Endothelial cell (in vitro differentiated cells): ENCODE measurements at places on chromosomes 11 and 22. TPM values are rescaled to one million over a fixed set of nuclear protein-coding genes. Genes with fewer than 3 reads are reported as not detected.

GRCh38 chr11:41403458-41403857, 56.0 kb downstream of the LRRC4C start:
- no peak for DNase-seq

- no peak for DNase-seq
Observed at GRCh38 chr11:472272-472671, 22.2 kb downstream of the PTDSS2 start.

DNA sequence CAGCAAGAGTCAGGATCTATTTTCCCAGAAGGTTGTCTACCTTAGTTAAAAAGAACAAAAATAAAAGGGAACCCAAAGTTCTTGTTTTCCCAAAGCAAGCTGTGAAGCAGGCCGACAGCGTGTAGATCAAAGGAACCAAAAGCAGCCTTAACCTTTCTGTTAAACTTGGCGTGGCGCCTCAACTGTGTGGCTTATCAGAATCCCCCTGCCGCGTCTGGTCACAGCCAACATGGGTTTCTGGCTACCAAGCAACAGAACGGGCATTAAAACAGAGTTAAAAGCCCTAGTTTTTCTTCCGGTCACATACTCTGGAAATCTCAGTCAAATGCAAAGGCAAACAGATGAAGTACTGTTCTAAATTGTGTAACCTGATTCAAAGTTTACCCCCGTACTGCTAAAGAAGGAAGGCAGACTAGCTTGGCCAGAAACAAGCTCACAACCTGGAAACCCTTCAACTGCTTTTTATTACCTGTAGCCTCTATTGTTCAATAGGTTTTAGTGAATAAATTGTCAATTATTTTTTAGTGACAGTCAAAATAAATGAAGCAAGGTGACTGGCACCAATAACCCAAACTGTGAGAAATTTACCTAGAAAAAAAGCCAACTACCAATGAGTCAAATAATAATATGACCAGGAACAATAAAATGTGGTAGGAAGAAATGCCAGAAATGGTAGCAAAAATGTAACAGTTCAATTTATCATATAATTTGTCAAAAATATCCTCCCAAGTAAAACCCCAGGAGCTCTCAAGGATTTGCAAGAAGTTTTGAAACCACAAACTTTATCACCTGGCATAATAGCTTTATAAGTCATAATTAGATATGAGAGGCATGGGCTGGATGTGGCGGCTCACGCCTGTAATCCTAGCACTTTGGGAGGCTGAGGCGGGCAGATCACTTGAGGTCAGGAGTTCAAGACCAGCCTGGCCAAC, 21.4 kb downstream of the CHKA start:
- DNase-seq = no peak

- DNase-seq = no peak
Observed at GRCh38 chr11:81203876-81204275, 1529.8 kb downstream of the FAM181B start.

GRCh38 chr11:62298975-62299374, at the start of gene SCGB1D4:
SCGB1D4 (minus strand) TSS chr11:62299075; CDS start chr11:62299010, 65 bp downstream.
- DNase-seq = no peak

- no peak for DNase-seq
Observed at GRCh38 chr11:9301720-9302119, 12.7 kb downstream of the TMEM41B start.

- no peak for DNase-seq
Observed at GRCh38 chr11:47369676-47370075, 8.7 kb downstream of the SPI1 start.

DNA sequence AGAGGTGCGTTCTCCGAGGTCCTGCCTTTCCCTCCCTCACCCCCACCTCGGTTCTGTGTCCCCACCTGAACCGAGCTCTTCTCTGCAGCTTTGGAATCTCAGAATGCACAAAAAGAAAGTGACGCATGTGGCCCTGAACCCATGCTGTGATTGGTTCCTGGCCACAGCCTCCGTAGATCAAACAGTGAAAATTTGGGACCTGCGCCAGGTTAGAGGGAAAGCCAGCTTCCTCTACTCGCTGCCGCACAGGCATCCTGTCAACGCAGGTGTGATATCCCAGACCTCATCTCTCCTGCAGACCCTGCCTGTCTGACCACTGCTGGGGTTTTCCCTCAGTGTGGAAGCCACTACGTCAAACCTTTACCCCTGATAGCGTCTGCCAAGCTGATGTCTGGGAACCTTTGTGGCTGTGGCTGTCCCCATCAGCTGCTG, 13.9 kb downstream of the ACP2 start:
- DNase-seq = no peak

GRCh38 chr22:38455530-38456271, 702 bp upstream of the KCNJ4 start:
- peak; percentile 55 for DNase-seq

DNA sequence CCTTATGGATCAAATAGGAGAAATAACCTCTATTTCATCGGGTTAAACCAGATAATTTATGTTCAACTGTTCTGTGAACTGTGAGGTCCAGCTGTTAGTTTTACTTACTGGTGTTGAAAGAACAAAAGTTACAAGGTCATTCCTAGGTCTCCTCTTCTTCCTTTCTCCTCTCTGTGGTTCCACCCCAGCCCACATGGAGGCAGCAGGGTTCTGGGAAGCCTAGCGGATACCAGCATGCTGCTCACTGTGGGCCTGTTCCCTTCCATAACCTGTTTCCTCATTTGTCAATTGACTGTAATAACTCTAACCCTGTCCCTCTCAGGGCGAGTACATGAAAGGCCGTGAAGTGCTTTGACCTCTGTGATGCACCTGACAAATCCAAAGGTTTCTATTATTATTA, 27.8 kb downstream of the RELT start:
- DNase-seq = peak; percentile 72

DNA sequence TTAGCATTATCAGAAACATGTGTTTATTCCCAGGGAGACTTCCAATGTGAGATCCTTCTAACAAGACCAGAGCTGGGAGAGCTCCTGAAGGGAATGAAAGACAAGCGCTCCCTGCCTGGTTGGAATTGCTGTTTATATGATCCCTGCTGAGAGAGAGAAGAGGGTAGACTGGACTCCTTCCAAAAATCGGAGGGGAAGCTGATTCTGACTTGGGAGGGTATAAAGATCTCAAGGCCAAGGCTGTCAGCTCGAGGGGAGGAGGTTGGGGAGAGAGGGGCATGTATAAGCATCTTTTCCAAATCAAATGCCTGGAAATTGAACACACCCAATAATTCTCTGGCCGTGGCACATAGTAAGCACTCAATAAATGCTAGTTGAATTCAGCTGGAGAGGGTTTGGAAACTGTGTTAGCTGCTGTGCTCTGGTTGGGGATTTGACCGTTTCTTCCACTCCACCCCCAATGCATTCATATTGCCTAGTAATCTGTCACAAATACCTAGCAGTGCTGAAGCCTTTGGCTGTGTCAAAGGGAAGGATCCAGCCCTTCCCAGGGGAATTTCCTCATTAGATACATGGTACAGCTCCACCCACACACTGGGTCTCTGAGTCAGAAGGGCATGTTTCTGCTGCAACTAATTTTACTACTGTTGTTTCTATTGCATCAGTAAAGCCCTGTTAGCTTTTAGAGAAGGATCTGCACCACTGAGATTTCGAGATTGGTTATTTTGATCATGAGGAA, 61.5 kb downstream of the CACNG2 start:
- DNase-seq = no peak

DNA sequence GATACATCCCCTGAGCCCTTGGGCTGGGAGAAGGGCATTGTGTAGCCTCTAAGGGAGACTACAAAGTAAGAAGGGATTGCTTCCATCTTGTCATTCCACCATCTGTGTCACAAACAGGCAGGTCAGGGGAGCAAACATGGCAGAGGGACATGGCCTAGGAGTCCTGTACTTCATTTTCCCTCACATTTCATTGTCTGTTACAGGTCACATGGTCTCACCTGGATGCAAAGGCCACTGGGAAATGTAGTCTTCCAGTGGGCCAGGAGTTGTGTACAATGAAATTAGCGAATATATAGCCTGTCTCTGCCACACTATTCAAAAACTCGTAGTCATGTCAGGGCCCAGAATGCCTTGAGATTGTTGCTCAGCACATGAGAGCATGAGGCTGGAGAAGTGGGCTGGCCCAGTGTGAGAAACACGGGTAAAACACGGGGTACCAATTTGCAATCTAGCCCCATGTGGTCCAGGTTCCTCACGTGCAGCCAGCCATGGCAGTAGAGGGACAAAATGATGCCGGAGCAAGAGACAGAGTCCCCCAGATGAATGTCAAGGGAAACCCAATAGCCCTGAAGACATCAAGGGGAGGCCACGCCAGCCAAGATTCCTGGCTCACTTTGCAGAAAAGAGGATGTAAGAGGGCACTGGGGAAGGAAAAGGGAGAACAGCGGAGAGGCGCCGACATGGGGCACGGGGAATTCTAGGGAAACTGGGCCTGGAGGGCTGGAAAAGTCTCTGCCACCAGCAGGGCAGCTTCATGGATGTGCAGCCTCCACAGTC, 47.7 kb upstream of the EMID1 start:
- no peak for DNase-seq

MAPK12 gene
- 33.4 TPM for total RNA-seq

KCTD14 gene
- total RNA-seq = 0.97 TPM

FAM227A gene
- total RNA-seq = 2.5 TPM

SMIM35 gene
- not detected for total RNA-seq
